ENCODE measurements at places on chromosomes 3 and 15.

GRCh38 chr15:38202361-38202760 is 50.3 kb upstream of the SPRED1 start:
- DNase-seq = no peak

- no peak for DNase-seq
These were observed 48.9 kb upstream of the MME start for GRCh38 chr3:155031186-155031585.

- no peak for DNase-seq
These were observed 33.4 kb upstream of the CTDSPL2 start for GRCh38 chr15:44394062-44394461.

- DNase-seq = no peak
These were observed 9.9 kb upstream of the NUDT16 start for GRCh38 chr3:131371688-131372066.

- DNase-seq = peak; percentile 44
These were observed 17.7 kb downstream of the CRTAP start for GRCh38 chr3:33131331-33132018.

DNA sequence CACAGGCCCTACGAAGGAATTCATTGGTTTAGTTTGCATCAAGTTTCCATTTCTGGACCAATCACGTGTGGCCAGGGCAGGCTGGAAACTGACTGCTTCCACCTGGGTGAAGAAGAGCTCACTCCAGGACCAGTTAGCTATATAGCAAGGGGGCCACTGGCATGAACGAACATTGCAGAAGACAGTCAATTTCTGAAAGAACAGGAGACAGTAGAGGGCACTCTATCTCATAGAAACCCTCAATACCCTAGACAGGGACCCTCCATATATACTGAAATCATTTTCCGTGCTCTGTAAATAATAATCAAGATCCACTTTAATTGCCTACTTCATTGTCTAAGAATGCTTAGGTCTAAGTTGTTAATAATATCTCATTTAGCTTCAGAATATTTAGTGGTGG is 215.6 kb downstream of the CADPS start:
- DNase-seq = no peak

GRCh38 chr3:72782521-72782920 is 65.7 kb downstream of the SHQ1 start:
- no peak for DNase-seq

DNA sequence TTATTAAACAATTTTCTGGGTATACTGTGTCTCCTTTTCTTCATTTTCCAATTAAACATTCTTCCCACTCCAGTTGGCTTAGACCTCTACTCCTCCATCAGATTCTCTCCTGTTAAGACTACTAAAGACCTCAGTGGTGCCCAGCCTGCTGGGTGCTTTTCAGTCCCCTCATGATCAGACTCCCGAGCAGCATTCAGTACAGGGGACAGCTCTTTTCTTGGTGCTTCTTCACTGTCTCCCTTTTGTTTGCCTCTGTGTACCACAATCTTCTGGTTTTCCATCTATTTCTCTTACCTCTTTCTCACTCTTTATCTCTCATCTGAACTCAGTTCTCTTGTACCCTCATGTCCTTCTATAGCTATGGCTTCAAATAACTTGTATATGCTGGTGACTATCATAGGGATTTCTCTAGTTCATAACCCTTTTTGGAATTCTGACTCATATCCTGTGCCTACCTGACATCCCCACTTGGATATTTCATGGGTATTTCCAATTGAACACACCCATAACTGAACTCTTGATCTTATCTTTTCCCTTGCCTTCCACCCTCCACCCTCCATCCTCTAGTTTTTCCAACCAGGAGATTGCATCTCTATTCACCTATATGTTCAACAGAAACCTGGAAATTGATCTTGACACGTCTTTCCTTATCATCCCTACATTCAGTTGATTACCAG is 55.6 kb upstream of the ABHD10 start:
- no peak for DNase-seq

DNA sequence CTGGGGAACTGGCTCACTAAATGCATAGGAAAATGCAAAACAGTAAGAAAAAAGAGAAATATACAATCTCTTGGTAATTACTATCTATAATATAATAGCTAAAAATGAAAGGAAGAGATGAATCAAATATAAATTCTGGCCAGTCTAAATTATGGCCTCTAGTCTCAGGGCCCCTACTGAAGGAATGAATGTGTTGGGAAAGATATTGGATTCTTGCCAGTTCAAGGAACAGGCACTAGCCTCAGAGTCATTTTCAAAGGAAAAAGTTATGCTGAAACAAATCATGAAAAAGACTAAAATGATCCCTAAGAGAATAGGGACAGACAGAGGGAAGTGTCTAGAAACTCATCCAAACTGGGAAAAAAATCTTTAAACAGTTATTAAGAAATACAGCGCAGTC is 62.4 kb downstream of the C3orf80 start:
- no peak for DNase-seq

GRCh38 chr15:77038312-77039216 is 32.3 kb downstream of the TSPAN3 start:
- DNase-seq = no peak

DNA sequence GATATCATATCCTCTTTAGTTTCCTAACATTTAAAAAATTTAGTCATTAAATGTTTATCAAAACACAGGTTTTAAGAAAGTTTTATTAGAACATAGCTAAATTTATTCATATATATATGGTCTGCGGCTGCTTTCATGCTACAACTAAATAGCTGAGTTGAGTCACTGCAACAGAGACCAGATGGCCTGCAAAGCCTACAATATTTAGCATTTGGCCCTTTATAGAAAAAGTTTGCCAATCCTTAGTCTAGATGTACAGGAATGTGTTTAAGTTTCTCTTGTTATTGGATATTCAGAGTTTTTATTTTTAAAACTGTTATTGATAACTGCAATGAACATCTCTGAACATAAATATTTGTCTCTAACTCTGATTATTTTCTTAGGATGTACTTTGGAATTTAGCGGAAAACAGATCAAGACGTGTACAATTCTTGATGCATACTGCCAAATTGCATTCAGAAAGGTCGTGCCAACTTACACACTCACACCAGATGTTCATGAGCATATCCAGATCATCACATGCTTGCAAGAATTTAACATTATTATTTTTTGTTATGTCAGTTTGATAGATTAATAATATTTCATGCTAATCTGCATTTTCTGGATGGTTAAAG is 157.9 kb downstream of the STAC start:
- no peak for DNase-seq

- DNase-seq = peak; percentile 31
These were observed 340.9 kb upstream of the ICE2 start for GRCh38 chr15:60819860-60820259.

GRCh38 chr3:138332472-138333073 is 2.9 kb upstream of the NME9 start:
- DNase-seq = no peak

DNA sequence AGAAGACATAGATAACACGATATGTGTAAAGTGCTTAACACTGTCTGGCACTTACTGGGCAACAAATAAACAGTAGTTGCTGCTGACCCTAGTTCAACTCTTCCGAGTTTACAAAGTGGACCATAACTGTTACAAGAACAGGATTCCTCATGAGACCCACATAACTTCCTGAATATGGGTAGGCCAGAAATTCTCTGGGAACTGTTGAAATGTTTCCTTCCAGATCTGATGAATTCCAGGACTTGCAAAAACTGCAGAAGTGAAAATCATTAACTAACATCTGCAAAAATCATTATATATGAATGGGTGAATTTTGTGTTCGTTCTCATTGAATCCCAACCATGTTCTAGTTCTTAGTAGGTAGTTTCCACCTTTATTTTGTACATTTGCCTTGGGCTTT is 181.7 kb upstream of the MME start:
- no peak for DNase-seq

GRCh38 chr3:154548341-154548740 is 118.4 kb upstream of the GPR149 start:
- no peak for DNase-seq

DNA sequence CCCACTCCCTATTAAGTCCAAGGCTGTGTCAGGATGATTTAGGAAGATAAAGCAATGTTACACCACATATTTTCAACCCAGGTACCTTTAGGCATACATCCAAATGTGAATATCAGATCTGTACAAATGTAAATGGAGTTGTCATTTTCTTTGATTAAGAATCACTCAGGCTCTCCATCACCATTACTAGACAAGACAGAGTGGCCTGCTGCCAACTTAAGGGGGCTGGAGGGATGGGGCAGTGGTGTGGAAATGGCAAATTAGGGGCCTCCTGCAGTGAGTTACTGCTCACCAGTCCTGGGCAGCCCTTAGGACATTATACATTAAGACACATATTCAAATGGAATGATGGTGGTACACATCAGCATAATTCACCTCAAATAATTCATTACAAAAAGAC is 211.0 kb downstream of the TNIK start:
- no peak for DNase-seq

DNA sequence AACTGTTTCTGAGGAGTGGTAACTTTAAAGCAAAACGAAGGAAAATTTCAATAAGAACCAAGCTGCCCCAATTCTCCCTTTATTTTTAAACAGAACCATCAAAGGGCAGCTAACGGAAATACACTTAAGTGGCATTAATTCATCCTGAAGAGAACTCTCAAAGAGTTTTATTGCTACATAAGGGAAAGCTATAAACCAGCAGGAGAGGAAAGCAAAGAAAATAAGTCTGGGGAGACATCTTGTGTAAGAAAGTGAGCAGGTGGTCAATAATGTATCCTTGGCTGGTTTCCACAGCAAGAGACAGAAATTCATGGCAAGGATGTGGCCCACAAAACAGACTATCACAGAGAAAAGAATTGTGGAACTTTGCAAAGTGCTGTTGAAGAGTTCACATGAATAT is 40.0 kb upstream of the CMSS1 start:
- DNase-seq = no peak

- DNase-seq = no peak
These were observed 50.9 kb upstream of the CMTM7 start for GRCh38 chr3:32340611-32341365.

DNA sequence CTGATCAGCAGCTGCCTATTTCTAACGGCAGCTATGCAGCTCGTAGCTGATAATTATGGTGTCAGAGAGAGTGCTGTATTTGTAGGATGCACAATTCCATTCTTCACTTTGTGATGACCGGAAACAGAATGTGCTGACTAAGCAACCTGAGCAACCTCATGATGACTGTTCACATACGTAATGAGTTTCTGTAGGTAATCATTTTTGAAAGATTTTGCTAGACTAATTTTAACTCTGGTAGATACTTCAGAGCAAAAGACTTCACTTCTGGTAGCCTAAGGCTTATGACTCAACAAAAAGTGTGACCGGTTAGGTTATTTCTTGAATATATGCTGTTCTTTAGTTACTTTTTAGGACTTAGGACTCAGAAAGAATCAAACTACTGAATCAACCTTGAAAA is 567.7 kb downstream of the NAALADL2 start:
- DNase-seq = no peak

- no peak for DNase-seq
These were observed 34.9 kb upstream of the ATP13A3 start for GRCh38 chr3:194521510-194522260.

- DNase-seq = no peak
These were observed 19.4 kb downstream of the ARPP21 start for GRCh38 chr3:35658686-35659085.

GRCh38 chr15:90210593-90210992 is 9.5 kb downstream of the SEMA4B start:
- no peak for DNase-seq

- DNase-seq = no peak
These were observed 2.4 kb downstream of the CMTM6 start for GRCh38 chr3:32500231-32500630.

DNA sequence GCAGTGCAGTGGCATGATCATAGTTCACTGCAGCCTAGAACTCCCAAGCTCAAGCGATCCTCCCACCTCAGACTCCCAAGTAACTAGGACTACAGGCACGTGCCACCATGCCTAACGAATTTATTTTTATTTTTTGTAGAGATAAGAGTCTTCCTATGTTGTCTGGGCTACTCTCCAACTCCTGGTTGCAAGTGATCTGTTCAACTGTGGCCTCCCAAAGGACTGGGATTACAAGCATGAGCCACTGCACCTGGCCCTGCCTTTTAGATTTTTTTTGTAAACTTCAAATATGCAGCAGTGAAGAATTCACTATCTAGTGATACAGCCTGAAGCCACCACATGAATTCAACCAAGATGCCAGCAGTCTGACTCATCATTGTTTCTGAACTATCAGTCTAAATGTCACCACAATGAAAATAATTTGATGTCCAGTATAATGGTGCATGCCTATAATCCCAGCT is 32.7 kb downstream of the UBXN7 start:
- no peak for DNase-seq

DNA sequence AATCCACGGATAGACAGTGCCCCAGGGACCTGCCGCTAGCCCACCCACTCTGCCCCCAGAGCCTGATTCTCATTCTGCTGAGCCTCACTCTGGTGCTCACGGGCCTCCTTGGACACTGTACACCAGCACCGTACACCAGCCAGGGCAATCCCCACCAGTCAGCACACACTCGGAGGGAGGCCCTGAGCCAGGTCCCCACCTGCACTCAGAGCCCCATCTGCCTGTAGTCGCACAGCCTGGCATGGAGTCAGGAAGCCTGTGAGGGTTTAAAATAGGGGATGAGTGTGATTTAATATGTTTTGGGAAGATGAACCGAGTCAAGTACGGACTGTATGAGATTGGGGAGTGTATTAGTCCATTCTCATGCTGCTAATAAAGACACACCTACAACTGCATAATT is 223.0 kb downstream of the SLCO3A1 start:
- DNase-seq = no peak

- DNase-seq = no peak
These were observed 11.1 kb upstream of the MFN1 start for GRCh38 chr3:179336345-179336929.

- no peak for DNase-seq
These were observed 1015.9 kb downstream of the OTOL1 start for GRCh38 chr3:162512488-162512887.

DNA sequence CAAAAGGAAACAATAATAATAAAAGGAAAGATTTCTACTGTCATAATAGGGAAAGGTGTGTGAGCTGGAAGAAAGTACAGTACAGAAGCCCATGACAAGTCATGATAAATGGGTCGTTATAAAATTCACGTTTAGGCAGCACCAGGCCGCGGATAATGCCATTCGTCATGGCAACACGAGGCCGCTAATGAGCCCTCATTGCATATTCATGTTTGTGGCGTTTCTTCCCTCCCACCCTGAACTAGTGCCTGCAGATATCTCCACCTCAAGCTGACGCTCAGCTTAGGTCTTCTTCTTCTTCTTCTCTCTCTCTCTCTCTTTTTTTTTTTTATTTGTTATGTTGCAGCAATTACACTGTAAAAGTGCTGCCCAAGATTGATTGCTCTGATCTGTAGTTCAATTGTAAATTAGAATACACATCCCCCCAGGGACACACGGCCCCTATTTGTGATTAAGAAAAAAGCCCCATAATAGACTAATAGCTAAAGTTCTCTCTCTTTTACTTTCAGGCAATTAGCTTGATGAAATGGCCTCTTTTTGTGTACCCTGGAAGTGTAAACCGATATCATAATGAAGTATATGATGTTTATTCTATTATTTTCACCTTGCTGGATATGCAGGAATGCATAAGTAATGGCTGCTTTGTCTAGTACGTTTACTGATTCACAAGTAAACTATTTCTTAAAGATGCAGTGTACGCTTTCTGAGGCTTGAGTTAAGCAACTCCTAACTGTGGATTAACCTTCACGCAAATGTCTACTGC is 61.9 kb upstream of the NR2F2 start:
- no peak for DNase-seq
